ENCODE measurements at places on chromosomes 7 and 10.

DNA sequence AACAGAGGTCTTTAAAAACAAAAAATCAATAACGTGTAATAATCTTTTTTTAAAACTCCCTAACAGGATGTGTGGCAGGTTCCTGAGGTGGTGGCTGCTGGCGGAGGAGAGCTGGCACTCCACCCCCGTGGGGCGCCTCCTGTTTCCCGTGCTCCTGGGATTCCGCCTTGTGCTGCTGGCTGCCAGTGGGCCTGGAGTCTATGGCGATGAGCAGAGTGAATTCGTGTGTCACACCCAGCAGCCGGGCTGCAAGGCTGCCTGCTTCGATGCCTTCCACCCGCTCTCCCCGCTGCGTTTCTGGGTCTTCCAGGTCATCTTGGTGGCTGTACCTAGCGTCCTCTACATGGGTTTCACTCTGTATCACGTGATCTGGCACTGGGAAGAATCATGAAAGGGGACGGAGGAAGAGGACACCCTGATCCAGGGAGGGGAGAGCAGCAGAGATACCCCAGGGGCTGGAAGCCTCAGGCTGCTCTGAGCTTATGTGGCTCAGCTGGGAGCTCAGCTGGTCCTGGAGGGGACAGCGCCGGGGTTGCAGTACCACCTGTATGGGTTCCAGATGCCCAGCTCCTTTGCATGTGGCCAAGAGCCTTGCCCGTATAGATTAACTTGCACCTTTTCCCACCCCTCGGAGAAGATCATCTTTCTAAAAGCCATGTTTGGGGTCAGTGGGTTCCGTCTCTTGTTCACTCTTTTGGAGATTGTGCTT is 16.7 kb upstream of the AZGP1 start:
- DNase-seq, result no peak

GRCh38 chr10:113056441-113057021 is 106.5 kb downstream of the TCF7L2 start:
- no peak for DNase-seq

GRCh38 chr7:1112109-1112508 is 24.2 kb downstream of the GPER1 start:
- no peak for DNase-seq

DNA sequence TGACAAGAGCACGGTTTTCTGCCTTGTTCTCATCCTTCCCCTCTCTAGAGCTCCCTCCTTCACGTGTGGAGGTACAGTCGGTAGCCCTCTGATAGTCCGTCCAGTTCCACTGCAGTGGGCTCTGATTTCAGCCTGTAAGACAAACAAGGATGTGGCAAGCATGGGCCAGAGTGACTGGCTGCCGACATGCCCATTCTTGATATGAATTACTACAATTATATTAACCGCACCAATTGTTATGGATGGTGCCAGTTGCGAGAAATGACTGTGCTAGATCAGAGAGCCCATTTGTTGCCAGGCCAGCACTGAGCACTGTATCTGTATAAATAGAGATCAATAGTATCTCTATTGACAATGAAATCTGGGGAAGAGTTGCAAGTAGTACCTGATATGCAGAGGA is 146.6 kb downstream of the CHN2 start:
- DNase-seq, result no peak

DNA sequence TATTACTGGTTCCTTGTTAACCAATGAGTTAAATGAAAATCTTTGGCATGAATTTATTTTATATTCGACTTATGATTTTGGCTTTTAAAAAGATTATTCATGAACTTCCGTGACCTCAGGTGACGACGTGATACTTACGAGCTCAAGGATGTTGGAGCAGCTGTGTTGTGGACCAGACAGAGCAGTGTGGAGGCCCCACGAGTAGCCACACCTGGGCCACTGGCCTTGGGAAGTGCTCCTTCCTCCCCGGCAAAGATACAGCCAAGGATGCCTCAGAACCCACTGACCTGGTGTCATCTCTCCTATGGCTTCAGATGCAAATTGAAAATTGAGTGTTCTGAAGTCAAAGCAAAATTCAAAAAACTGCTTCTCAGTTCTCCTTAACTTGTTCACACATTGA is 147.5 kb upstream of the PPP2R2D start:
- DNase-seq, result no peak

DNA sequence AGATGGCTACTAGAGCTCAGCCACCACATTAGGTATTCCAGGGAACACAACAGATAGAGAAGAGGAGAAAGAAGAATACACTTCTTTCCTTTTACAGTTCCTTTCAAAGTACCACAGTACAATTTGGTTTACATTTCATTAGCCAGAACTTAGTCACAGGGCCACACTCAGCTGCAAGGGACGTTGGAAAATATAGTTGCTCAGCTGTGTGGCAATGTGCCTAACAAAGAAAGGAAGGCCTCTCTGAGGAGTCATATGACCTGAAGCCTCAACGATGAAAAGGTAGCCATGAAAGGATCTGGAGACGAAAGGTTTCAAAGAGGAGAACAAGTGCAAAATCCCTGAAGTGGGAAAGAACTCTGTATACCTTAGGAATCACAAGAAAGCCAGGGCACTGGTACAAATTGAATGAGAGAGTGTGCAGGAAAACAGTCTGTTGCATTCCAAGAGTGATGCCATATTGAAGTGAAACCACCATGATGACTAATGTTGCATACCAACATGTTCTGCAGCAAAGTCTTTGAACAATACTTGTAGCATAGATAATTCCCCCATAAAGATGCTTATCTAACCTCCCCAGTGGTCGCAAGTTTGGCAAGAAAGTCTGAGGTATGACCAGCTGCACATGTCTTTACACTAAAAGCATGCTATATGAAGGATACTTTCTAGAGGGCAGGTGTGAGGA is 278.9 kb downstream of the HPSE2 start:
- DNase-seq, result no peak

DNA sequence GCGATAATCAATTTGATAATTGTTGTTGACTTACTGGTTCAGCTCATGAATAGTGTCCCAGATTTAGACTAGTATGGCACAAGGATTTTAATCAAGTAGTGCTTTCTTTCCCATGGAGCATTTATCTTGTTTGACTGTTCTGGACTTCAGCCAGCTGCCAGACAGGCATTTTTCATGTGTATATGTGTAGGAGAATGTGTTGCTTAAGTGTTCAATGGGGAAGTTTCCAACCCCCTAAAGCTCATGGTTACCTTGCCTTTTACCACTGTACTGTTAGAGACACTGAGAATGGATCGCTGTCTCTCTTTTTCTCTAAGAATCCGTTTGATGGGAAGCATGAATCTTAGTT is 103.9 kb downstream of the LRRC4 start:
- no peak for DNase-seq

GRCh38 chr7:22061775-22062174 is 116.1 kb upstream of the CDCA7L start:
- DNase-seq, result no peak

DNA sequence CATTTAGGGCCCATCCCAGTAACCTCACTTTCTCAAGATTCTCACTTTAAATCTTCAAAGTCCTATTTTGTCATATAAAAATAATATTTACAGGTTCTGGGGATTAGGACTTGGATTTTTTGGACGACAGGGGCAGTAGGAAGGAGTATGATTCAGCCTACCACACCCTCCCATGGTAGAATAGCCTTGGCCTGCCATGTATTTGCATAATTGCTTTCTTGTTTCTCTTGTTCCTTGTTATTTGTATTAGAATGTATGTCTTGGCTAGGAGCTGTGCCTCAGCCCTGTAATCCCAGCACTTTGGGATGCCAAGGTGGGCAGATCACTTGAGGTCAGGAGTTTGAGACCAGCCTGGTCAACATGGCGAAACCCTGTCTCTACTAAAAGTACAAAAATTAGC is 92.5 kb downstream of the ELAPOR2 start:
- no peak for DNase-seq

DNA sequence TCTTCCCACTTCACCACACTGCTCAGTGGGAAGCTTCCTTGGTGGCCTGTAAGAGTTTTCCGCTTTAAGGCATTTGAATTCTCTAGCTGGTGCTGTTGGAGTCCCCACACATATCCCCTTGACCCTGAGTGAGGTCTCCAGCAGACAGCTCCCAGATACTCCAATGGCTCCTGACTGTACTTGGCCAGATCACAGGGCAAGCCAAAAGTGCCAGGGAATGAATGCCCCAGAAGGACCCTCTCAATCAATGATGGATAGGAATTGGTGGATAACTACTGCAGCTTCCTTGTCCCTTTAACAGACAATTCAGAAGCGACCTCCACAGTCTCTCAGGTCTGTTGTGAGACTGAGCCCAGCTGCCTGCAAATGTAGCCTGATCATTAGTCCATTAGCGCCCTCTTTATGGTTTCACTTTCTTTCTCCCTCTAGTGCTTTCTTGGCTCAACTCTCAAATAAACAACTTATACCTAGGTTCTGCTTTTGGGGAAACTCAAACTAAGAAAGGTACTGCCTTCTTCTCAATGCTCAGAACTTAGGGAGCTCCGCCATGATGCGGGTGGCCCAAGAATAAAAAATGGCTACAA is 283.0 kb downstream of the TCF7L2 start:
- no peak for DNase-seq

DNA sequence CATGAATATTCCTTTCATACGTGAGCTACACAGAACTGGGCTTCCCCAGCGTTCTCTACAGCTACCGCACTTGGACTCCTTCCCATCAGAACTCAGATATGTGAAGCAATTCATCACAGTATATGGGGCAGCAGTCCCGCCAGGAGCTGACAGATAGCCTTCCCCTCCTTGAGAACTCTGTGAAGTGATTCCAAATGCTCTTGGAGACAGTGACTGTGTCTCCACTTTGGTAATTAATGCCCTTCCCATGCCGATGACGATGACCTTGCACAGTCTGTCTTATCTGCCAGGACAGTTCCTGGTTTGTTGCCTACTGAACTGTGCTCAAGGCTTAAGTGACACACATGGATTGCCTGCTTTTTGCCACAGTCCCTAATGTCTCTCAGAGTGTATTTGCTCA is 75.0 kb upstream of the AFAP1L2 start:
- DNase-seq, result no peak

All from NK-92 treated with Interleukin-12 subunit alpha and Interleukin-12 subunit beta, amount 100 ng/mL, for 24 hours (cell line).